ENCODE measurements at places on chromosomes 13 and 19.

DNA sequence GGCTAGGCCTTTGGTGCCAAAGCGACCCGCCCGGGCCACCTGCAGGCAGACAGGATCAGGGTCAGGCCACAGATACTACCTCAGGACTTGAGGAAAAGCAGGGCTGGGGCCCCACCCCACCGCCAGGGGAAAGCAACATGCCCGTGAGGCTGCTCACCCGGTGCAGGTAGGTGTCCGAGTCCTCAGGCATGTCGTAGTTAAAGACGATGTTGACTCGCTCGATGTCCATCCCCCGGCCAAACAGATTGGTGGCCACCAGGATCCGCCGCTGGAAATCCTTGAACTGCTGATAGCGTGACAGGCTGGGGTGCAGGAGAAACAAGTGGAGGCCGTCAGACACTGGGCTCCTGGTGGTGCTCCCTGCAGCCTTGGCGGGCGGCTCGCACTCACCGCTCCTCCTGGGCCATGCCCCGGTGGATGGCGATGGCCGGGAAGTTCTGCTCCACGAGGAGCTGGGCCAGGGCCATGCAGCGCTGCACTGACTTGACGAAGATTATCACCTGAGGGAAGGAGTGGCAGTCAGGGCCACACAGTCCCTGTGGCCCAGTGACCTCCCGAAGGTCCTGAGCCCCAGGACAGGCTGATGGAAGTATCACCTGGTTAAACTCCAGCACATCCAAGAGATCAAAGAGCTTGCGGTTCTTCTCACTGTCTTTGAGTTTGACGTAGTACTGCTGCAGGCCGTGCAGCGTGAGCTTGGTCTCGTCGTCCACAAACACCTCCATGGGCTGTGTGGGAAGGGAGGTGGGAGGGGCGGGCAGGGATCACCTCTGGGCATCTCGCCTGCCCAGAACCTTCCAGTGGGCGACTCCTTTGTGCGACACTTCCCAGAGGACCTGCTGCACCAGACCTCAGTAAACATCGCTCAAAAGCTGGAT is 9.8 kb downstream of the DDX39A start:
- no peak for DNase-seq

DNA sequence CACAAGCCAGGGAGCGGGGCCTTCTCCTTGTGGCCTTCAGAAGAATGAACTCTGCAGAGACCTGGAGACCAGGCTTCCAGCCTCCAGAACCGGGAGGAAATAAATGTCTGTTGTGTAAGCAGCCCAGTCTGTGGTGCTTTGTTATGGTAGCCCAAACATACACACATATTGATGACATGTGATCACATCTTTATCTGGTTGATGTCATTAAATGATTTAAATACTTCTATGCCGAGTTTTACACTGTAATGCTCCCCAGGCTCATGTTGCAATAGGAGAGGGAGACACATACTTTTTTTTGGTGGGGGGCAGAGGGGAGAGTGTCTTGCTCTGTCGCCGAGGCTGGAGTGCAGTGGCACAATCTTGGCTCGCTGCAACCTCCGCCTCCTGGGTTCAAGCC is 188.0 kb upstream of the IRS2 start:
- no peak for DNase-seq

- DNase-seq, result no peak
Measured at GRCh38 chr19:55491546-55492360, 3.5 kb downstream of the SSC5D start.

DNA sequence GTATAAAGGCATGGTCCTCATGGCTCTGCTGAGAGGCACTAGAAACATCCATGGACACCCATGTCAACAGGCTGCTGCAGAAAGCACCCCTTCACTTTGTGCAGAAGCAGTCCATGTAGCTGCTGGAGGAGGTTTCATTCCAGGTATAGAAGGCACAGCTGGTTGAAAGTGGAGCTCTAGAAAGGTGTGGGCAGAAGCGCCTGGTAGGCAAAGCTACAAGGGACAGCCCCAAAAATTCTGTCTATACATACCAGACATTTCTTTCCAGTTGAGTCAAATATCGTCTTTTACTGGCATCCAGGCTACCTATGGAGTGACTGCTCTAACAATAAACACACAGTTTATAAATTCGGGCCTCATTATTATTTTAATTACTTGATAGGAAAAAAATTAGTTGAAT is 129.3 kb downstream of the ENOX1 start:
- DNase-seq, result no peak

DNA sequence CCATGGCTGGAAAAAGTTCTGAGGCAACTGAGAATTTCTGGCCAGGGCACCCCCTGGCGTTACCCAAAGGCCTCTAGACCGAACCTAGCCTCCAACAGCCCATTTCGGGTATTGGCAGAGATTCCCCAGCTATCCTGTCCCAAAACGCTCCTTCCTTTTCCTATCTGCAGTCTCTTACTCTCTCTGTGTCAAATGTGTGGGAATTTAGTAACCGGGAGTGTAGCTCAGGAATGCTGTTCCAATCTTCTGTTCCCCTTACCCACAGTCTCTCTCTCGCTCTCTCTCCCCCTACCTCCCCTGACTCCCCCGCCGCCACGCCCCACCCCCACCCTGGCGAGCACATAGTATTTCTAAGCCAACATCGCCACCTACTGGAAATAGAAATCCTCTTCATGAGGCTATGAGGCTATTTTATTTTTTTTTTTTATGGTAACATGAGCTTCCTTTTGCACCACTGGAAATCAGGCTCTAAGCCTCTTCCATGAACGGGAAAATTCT is 27.0 kb downstream of the OXGR1 start:
- no peak for DNase-seq

- peak; percentile 82 for DNase-seq
Measured at GRCh38 chr19:41597600-41598041, 21.7 kb downstream of the CEACAM21 start.

- DNase-seq, result no peak
Measured at GRCh38 chr13:59790626-59791025, 373.1 kb downstream of the DIAPH3 start.

DNA sequence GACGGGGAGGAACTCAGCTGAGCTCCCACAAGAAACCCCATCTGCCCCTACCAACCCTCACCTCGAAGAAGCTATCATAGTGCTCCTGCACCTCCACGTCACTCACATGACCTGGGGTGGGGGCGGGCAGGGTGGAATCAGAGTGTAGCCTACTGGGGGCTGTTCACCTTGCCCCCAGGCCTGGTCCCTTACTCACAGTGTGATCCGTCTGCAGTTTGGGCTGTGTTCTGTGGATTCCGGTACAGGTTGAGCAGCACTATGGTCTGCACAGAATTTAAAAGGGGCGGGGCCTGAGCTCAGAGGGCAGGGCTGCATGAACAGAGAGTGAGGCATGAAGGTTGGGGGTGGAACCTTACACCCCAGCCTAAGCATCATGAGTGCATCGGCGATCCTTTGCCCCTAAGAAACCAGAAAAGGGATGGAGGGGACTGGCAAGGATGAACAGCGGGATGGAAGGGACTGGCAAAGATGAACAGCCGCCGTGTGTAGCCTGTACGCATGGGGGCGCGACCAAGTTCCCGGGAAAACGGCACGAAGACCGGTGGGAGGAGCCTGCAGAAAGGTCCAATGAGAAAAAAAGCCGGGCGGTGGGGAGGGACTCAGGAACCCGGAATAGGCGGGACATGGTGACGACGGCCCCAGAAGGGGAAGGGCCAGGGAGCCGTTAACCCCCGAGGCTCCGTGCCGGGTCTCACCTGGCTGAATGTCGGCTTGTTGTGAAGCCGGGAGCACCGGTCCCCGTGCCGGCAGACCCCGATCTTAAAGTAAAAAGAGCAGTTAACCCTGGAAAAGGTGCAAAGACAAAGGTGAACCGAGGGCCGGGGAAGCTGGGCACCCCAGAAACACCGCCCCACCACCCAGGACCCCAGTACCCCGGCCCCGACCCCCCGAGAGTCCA is 539 bp downstream of the U2AF1L4 start:
- peak; percentile 95 for DNase-seq

Data from stimulated activated CD4-positive, alpha-beta T cell treated with anti-CD3 and anti-CD28 coated beads, Interleukin-4, amount 100 ng/mL, for 24 hours (primary cell).